ENCODE measurements at places on chromosomes 3 and 15.

- DNase-seq: no peak
Measured at GRCh38 chr15:98700519-98700918, 52.2 kb downstream of the IGF1R start.

DNA sequence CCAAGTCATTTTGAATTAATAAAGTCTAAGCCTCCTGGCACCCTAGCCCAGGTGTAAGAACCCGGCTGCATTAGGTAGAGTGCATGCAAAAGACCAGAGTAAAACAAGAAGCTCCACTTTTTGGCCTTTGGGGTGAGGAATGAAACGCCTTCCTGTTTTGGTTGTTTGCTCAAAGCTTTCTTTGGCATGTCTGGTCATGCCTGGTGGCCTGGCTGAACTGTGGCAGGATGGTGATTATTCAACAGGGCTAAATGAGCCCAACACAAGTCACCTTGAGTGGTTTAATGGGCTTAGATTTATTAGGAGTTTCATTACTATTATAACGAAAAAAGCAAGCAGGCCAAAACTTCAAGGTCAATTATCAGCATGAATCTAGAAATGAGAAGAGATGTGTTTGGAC lies 40.9 kb upstream of the LDHAL6B start:
- no peak for DNase-seq

GRCh38 chr3:16366581-16366980 lies 101.6 kb downstream of the OXNAD1 start:
- no peak for DNase-seq

- peak; percentile 92 for DNase-seq
Measured at GRCh38 chr15:62495670-62496614, 330.9 kb upstream of the C2CD4B start.

DNA sequence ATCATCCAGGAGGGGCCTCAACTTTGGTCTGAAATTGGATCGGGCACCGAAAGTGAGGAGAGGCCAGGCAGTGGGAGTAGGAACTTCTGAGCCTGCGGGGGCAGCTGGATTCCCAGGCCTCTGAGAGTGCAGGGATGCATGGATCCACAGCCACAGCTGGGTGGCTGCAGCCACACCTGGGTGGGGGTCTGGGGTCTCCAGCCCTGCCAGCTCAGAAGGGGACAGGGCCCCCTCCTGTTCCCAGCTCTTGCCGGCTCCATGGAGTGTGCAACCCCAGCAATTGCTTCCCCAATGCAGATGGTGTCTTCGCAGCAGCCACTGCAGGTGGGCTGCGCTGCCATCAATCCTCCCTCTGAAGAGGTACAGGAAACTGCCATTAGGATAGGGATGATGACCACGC lies 123.7 kb downstream of the BCHE start:
- no peak for DNase-seq

GRCh38 chr3:156360963-156361362 lies 194.0 kb downstream of the SSR3 start:
- DNase-seq: no peak

GRCh38 chr3:128606094-128606493 lies 44.5 kb downstream of the RPN1 start:
- DNase-seq: no peak

DNA sequence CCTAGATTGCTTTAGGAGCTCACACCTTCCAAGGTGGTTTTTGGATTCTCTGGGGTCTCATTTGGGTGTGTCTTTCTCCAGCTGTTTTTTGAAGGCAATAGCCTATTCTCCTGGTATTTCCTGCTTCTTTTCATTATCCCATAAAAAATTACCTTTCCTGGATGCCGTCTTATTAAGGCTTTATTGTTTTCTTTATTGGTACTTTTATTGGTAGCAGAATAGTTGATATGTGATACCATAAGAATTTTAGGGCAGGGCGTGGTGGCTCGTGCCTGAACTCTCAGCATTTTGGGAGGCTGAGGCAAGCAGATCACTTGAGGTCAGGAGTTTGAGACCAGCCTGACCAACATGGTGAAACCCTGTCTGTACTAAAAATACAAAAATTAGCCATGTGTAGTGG lies 18.3 kb upstream of the MEF2A start:
- DNase-seq: no peak

- peak; percentile 20 for DNase-seq
Measured at GRCh38 chr15:33059184-33059583, 135.3 kb downstream of the FMN1 start.

DNA sequence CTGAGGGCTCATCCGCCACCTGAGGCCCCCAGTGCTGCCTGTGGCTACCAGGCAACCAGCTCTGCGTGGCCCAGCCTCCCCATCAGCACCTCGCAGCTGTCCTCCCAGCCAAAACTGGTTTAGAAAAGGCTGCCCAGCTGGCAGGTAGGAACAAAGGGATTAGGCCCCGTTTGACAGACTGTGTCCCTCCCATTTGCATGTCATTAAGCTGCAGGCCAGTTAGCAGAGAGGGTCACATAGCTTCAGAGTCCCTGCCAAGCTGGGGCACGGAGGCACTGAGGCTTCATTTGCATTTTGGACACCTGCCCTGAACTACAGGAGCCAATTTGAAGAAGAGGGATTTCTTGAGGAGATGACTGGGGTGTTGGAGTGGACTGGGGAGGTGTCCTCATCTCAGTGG lies 177.9 kb downstream of the TLE3 start:
- no peak for DNase-seq

DNA sequence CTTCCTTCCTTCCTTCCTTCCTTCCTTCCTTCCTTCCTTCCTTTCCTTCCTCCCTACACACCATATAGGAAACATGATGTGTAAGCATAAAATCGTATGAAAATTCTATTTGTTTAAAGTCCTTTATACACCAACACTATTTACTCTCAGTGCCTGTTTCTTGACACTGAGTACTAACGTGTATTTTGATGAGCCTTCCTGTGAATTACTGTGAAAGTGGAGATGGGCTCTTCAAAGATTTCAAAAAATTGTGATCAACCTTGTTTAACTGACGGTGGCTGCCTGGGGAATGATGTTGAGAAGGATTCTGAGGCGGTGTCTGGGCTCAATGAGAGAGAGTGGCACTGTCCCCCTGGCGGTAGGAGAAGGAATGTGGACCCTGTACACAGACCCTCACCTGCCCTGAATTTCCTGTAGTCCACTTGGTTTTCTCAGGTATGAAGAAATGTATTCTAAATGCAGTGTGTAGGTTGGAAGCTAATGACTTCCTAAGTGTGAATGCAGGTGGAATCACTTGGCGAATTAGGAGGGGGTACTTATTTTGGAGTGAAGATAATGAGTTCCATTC lies 237.9 kb downstream of the GAP43 start:
- DNase-seq: no peak

DNA sequence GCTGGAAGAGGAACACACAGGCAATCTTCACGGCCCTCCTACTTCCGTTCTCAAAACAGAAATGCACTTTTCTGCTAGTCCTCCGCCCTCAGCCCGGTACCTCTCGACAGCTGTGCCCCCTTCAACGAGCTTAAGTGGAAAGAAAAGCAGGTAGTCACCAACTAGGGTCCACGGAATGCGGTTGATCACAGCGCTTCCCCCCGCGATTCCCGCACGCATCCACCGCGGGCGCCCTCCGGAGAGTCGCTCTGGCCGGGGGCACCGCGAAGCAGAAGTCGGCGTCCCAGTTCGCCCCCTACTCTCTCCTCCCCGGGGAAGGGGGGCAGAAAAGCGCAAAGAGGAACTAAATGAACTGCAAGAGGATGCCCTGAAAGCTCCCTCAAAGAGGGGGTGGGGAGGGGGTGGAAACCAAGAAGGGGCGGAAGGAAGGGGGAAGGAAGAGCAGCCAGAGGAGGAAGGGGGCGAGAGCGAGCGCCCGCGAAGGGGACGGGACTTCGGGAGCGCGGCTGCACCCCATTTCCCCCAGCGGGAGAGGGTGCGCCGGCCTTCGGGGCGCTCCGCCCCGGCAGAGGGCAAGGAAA lies 738 bp downstream of the ACAP2 start:
- peak; percentile 32 for DNase-seq

DNA sequence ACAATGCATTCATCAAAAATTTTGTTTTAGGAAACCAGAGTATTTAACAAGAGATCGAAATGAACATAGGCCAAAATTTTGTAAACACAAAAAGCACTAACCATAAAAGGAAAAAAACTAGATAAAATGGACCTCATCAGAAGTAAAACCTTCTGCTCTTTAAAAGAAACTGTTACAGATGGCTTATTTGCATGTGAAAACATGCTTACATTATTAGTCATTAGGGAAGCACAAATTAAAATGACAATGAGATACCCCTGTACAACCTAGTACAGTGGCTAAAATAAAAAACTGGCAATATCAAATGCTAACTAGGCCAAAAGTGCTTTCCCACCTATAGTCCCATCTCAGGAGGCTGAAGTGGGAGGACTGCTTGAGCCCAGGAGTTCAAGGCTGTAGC lies 19.3 kb downstream of the UBR1 start:
- DNase-seq: peak; percentile 39

- DNase-seq: no peak
Measured at GRCh38 chr15:34292621-34293020, 45.0 kb downstream of the SLC12A6 start.

GRCh38 chr3:102180280-102180931 lies 254.4 kb upstream of the ZPLD1 start:
- DNase-seq: peak; percentile 93

GRCh38 chr3:69791106-69791505 lies 51.8 kb downstream of the MITF start:
- DNase-seq: peak; percentile 72

DNA sequence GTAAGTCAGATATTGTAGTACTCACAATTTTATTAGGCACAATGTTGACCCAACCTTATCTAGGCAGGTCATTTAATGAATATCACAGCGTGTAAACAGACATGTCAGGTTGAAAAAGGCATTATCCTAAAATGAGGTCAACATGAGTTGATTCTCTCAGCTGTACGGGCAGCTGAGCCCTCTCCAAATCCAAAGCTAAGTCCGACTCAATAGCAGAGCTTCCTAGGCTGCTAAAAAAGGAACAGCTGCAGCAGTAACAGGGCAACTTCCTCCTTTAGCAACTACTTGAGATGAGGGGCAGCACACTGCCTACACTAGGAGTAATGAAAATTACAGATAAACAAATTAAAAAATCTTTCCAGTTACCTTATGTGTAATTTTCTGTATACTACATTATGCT lies 189.2 kb downstream of the CADM2 start:
- DNase-seq: no peak

- peak; percentile 96 for DNase-seq
Measured at GRCh38 chr3:142850395-142851023, 38.4 kb downstream of the PCOLCE2 start.

DNA sequence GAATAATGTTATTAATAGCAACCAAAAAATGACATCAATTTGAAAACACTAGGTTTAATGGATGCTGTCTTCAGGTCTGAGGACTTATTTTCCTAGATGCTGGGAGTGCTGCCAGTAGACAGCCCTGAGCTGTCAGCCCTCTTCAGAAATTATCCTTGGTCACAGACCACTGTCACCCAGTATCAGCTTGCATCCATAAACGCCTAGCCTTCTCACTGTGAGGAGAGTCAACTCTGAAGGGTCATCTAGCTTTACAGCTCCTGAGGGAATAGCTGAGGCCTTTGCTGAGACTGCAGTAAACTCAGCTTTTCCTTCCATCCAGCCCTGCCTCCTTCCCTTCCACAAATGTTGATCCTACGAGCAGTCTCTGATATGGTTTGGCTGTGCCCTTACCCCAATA lies 19.4 kb upstream of the MNS1 start:
- no peak for DNase-seq

DNA sequence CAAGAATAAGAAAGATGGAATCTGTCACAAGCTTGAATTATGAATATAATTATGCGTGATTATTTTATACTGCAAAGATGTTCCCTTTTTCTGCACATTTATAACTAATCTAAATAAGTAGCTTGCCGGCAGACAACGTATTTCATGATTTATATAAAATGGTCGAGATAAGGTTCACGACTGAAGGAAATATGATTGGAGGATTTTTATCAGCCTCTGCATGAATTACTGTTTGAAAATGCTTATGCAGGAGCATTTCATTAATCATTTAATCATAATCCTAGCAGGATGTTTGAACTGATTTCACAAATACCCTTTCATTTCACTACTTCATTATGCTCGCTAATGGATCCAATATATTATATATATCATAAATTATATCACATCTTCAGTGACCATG lies 580.0 kb downstream of the FOXP1 start:
- DNase-seq: no peak

- no peak for DNase-seq
Measured at GRCh38 chr15:66677336-66677735, 24.7 kb upstream of the SMAD6 start.

- DNase-seq: peak; percentile 56
Measured at GRCh38 chr15:31391687-31392671, 65.3 kb downstream of the KLF13 start.

GRCh38 chr15:93072011-93072410 lies 17.0 kb downstream of the RGMA start:
- peak; percentile 27 for DNase-seq

DNA sequence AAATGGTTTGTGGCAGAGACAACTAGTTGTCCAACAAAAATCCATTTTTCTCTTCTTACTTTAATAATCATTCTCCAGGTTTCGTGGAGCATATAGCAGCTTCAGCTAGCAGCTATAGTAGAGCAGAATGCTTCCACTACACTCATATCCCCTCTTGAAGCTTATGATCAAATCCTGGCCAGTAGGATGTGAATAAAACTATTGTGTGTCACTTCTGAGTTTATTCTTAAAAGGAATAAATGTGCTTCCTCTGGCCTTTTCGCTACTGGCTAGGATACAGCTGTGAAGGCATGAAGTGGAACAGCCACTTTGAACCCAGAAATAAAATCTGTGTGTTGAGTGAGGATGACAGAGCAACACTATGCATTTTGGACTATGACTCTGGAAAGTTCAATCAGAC lies 7.8 kb upstream of the CPOX start:
- DNase-seq: no peak

- DNase-seq: peak; percentile 37
Measured at GRCh38 chr3:36418296-36418695, 38.0 kb downstream of the STAC start.

DNA sequence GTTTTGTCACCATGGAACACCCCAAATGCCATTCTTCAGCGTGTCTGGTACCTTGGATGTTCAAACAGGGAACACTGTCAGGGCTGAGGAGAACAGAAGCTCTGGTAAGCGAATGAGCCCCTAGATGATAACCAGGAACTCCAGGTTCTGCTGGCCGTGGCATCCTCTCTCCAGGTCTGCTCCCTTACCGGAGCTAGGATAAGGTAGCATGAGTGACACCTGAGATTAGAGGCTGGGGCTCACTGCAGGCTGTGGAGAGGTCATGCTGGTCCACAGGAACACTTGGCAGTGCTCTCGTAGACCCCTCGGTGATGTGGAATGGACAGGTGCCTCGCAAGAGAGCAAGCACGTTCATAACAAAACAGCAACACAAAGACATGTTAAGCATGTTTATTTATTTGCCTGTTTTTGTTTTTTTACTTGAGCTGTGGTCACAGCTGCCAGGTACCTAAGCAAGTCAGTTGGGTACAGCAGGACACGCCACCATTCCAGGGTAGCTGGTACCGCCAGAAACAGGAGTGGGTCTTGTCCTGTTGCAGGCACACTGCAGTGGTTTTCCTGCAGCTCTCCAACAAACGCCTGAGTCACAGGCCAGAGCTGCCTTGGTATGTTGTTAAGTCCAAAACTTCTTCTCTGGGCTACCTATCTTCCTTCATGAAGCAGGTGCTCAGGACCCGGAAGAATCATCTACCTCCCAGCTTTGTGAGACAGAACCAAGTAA lies 4.6 kb downstream of the RBM15B start:
- DNase-seq: no peak

- no peak for DNase-seq
Measured at GRCh38 chr15:81183439-81183775, 13.3 kb upstream of the IL16 start.

- DNase-seq: peak; percentile 73
Measured at GRCh38 chr3:86993704-86994103, 2.8 kb upstream of the VGLL3 start.

GRCh38 chr15:80105595-80105994 lies 46.1 kb downstream of the ZFAND6 start:
- DNase-seq: peak; percentile 83

GRCh38 chr15:81184188-81184587 lies 12.5 kb upstream of the IL16 start:
- peak; percentile 20 for DNase-seq

Measured in astrocyte (in vitro differentiated cells and primary cell).